ENCODE measurements at places on chromosomes 5 and 9.

DNA sequence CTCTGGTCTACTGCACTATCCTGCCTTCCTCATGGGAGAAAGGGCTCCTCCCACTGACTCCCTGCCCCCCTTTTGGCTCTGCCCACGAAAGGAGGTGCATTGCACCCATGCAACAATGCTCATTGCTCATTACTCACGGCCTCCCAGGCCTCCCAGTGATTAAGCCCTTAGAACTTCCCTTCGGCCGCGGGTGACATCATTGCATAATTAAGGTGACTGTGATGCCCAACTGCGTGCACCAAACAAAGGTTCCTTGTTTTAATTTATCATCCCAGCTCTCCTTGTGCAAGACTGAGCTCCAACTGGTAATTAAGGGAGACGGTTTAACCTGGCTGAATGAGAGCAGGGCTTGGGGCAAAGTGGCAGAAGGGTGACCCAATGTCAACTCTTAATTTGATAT is 180.4 kb downstream of the GAS1 start:
- no peak for DNase-seq

DNA sequence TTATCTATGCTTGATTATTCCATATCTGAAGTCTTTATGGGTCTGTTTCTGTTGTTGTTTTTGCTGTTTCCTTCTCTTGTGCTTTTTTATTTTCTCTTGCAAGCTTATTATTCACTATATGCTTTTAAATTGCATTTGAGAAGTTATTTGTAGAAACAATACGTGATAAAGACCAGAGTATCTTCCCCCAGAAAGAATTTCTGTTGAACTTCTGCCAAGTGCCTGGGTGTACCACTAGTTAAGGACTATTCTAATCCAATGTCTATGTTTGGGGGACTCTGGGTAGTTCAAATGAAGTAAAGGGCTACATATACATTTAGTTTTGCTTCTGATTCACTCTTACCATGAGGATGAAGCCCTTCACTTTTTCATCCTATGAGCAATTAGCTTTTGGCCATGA is 54.3 kb downstream of the SLF1 start:
- no peak for DNase-seq

DNA sequence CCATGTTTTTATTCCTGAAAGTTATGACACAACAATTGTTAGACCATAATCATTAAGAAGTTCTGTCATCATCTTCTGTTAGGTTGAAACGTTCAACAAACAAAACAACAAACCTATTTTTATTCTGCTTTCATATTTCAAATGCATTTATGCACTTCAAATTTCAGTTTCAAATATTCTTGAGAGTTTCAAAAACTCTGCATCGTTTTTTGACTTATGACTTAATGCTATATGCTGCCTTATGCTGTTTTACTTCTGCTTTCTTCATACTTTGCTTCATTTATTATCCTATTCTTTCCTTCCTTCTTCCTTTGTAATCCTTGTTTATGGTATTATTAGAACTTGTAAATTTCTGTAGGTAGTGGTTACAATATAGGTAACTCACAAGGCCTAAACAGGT is 95.0 kb downstream of the PCSK1 start:
- DNase-seq, result no peak

DNA sequence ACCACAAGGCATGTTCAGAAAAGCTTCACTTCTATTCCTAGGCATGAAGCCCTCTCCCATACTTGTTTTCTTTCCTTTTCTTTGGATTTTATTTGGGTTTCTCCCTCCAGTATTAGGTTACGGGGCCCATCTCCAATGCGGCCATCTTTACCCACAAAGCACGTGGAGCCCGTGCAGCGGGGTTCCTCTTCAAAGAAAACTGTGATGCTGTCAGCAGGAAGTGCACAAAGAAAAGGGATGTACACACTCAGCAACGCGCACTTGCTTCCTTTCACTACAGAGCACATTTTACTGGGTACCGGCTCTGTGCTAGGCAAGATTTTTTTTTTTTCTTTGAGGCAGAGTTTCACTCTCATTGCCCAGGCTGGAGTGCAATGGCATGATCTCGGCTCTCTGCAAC is 106.6 kb downstream of the COL23A1 start:
- DNase-seq, result no peak

GRCh38 chr5:172904643-172905345 is 54.4 kb upstream of the RPL26L1 start:
- DNase-seq, result peak; percentile 60

DNA sequence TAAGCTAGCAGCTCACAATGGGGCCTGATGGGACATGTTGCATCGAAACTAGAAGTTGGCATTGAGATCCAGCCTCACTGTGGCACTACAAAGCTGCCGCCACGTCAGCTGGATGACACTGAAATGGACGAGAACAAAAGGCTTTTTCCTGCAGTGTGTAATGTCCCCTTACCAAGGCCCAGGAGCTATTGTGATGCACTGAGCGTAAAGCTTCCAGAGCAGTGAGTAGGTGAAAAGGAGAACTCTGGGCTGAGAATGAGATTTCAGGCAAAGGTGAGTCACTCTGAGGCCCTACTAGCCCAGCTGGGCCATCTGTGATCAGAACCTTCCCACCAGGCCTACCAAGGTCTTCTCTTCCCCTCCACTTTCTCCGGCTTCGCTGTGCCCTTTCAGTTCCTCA is 528.1 kb upstream of the KLF4 start:
- no peak for DNase-seq

DNA sequence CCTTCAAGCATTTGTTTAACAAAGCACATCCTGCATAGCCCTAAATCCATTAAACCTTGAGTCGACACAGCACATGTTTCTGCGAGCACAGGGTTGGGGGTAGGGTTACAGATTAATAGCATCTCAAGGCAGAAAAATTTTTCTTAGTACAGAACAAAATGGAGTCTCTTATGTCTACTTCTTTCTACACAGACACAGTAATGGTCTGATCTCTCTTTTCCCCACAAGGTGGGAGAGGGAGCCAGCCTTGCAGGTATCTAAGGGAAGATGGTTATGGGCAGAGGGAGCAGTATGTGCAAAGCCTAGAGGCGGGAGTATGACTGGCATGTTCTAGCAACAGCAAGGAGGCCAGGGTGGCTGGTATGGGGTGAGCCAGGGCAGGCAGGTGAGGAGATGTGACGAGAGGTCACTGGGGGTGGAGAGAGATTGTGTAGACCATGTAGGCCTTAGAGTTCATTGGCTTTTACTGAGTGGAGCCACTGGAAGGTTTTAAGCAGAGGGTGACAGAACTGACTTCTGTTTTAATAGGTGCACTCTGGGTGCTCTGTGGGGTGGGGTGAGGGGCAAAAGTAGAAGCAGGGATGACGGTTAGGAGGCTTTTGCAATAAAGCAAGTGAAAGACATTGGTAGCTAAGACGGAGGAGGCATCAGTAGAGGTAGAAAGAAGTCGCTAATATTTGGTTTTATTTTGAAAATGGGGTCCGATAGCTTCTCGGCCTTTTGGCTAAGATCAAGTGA is 5.1 kb upstream of the RPS14 start:
- no peak for DNase-seq

DNA sequence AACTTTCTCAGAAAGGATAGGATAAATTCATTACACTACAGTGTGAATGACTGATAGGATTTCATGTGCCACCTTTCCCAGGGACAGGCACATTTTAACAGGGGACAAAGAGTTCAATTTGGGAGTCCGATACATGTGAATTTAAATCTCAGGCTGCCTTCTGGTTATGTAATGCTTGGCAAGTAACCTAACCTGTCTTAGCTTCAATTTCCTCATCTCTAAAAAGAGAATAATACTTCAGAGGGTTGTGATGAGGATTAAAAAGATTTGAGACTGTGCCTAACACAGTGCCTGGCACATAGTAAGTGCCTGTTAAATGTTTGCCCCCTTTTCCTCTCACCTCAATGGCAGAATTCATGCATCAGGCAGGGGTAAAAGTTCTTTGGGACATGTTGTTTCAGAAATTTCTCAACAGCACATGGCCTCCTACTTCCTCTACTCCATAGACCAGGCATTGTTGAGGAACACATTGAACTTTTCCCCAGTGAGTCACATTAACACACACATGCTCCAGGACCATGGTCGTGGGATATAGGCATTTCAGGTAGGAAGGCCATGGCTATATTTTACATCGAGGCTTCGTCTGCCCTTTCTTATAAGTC is 94.6 kb upstream of the EGFLAM start:
- no peak for DNase-seq

DNA sequence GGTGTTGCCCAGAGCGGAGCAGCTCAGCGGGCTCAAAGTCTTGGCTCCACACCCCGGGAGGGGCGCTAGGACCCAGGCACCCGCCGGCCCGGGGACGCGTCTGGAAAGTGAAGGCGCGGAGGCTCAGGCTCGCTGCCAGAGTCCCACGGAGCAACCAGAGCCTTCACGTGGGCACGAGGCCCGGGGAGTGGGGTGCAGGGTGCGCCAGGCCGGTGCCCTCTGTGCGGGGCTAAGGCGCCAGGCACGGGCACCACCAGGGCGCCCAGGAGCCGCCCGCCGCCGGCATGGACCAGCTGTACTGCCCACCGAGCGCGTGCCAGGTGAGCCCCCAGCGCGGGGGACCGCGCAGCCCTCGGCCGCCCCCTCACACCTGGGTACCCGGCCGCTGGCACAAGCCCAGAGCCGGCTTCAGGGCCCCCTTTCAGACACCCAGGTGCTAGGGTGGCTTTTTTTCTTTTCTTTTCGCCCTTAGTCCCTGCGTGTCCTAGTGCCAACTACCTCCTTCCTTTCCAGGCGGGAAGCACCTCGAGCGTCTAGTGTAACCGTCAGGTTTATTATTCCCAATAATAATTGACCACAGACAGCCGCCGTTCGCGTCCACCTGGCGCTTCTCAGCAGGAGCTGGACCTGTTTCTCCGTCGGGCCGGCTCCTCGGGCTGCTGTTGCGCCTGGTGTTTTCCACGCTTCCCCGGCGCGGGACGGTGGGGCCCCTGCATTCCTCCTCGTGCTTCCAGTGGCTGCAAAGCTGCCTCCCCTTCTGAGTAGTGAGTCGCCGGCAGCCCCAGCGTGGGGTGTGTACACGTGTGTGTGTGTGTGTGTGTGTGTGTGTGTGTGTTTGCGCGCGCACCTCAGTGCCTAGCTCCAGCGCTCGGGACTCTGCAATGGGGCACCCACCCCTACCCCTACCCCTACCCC is 30.1 kb upstream of the PDE8B start:
- DNase-seq, result peak; percentile 20
